ENCODE measurements at places on chromosomes 16 and 17.

DNA sequence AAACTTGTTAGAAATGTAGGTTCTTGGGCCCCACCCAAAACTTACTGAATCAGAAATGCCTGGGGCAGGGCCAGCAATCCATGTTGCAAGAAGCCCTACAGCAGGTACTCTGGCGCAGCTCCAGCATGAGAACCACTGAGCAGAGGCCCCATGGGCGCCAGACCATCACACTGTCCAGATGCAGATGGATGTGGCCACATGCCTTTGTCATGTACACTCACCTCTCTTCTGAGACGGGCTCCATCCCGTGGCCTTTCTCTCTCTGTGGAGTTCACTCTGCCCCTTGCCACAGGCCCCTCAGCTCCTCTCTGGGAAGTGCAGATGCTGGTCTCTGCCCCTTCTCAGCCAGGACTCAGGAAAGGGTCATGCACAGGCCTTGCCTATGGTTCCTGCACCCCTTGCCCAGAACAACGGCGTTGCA lies 2.3 kb upstream of the CCNF start:
- DNase-seq = no peak

- no peak for DNase-seq
These were observed 2.3 kb upstream of the UBTF start for GRCh38 chr17:44221862-44222111.

GRCh38 chr17:12627177-12627629 lies 38.5 kb upstream of the MYOCD start:
- DNase-seq = no peak

DNA sequence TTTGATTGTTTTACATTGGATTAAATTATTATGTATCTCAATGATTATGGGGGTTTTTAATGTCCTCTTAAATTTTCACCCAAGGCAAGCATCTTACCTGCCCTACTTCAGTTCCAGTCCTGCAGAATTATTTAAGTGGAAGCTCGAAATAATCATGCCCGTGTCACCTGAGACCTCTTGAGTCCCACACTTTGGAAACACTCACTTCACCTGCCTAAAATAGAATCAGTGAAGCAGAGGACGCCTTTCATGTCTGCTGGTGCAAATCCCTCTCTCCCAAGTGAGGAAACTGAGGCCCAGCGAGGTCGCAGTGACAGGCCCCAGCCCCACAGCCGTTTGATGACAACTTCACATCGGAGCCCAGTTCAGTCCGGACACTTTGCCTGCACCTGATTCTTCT lies 284.6 kb downstream of the C16orf95 start:
- no peak for DNase-seq

DNA sequence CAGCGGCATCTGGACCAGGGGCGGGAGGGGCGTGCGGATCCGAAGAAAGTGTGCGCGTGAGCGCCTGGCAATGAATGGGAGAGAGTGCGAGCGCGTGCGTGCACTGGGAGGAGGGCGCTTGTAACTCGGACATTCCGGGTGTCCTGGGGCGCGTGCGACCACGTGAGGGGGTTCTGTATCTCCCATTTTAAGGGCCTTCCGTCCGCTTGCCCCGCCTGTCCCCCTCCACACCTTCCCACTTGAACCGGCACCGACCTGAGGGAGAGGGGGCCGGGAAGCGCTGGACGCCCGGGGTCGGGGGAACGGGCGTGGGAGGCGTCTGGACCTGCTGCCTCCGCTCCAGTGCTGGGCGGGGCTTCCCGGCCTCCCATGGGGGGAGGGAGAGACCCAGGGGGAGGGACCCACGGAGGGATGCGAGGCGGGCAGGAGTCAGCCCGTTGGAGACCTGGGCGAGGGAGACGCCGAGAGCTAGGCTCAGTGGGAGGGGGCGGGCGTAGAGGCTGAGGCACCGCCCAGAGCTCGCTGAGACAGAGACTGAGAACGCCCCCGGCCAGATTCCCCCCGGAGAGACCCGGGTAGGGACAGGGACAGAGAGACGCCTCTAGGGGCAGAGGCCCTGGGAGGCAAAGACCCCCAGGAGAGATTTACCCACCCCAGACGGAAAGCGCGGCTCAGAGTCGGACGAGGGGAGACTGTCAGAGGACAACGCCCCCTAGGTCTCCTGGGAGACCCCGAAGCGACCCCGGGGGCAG lies at the start of gene KREMEN2:
TSS of gene KREMEN2 (plus strand) at position 553 of the 752 bp plus-strand sequence. CDS start 246 bp downstream, outside the sequence.
- DNase-seq = peak; percentile 82

DNA sequence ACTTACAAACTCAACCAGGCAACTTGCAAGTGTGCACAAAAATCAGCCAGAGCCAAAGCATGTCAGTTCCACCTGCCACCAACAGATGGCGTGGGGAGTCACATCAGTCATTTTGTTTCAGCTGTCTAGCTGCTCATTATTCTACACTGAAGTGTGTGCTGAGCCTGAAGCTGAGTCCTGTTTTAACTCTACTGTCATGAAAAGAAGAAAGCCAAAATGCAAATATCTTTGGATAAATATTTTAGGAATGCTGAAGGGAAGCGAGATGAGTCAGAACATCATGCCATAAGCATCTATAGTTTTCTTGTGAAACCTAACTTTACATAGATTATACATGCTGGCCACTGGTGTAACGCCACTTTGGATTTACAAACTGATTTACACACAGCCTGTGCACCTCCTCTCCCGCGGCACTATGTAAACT lies 172.6 kb downstream of the CDK5R1 start:
- DNase-seq = peak; percentile 36

- DNase-seq = peak; percentile 57
These were observed at the start of gene ITPRIPL2 for GRCh38 chr16:19113577-19114358. ITPRIPL2 (plus strand) TSS chr16:19113964; CDS start chr16:19114462, 498 bp downstream.

- no peak for DNase-seq
These were observed 46.6 kb downstream of the MPRIP start for GRCh38 chr17:17088541-17089525.

GRCh38 chr17:79042421-79043190 lies 18.6 kb downstream of the C1QTNF1 start:
- DNase-seq = peak; percentile 58

GRCh38 chr17:62109378-62109902 lies 44.4 kb upstream of the MED13 start:
- DNase-seq = peak; percentile 93

GRCh38 chr17:17819561-17819995 lies 17.2 kb downstream of the SREBF1 start:
- DNase-seq = no peak

DNA sequence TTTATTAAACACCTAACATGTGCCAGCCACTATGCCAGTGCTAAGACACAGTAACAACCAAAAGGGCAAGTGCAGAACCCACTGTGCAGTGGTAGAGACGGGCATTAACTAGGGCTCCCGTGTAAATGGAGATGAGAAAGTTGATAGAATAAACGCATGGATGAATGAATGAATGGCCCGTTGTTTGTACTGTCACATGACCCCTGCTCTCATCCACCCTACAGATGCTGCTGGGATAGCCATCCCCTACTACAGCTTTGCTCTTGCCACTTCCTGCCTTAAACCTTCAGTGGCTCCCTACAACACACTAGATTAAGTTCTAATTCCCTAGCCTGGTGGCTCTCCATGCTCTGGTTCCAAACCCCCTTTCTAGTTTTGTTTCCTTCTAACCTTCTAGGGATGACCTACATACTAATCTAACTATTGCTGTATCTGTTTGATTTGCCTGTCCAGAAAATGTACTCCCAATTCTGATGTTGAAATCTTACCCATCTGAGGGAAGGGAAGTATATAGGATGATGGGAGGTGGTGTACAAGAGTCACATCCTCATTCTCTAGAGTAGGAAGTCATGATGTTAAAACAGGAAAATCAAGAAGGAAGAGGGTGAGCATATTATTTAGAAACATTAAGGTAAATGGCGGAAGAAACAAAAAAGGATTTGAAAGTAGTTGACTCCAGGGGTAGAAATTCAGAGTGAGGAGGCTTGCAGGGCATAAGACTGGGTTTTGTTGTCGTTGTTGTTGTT lies 11.4 kb upstream of the TNRC6C start:
- DNase-seq = no peak

DNA sequence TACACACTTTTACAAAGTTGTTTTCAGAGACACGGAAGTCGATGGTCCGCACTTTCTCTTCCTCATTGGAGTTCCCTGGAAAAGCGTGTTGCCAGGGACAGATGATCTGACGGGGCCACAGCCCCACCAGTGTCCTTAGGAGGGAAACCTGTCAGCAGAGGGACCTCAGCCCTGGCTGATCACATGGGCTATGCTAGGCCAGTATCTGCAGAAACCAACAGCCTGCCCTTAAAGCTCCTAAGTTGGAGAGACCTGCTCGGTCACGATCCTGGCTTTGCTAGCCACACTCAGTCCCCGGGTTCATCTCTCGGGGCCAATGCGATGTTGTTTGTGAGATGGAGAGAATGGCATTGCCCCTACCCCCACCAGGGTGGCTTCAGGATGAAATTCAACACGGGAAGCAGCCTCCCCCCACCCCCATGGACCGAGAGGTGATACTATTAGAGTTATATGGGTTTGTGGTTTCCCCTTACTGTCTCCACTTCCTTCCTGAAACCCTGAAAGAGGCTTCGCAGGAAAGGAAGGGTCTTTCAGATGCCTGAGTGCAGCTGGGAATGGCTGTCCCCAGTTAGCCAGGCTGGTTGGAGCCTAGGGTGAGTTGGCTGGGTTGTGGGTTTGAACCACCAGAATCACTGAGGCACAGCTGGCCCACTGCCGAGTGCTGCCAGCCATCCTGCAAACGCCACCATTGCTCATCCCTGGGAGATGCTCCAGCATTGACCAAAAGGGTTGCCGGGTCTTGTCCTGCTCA lies 16.6 kb downstream of the RMI2 start:
- no peak for DNase-seq

- no peak for DNase-seq
These were observed 8.6 kb downstream of the C16orf96 start for GRCh38 chr16:4564661-4565267.

- DNase-seq = no peak
These were observed 267.1 kb downstream of the BCAS3 start for GRCh38 chr17:60944751-60945150.

DNA sequence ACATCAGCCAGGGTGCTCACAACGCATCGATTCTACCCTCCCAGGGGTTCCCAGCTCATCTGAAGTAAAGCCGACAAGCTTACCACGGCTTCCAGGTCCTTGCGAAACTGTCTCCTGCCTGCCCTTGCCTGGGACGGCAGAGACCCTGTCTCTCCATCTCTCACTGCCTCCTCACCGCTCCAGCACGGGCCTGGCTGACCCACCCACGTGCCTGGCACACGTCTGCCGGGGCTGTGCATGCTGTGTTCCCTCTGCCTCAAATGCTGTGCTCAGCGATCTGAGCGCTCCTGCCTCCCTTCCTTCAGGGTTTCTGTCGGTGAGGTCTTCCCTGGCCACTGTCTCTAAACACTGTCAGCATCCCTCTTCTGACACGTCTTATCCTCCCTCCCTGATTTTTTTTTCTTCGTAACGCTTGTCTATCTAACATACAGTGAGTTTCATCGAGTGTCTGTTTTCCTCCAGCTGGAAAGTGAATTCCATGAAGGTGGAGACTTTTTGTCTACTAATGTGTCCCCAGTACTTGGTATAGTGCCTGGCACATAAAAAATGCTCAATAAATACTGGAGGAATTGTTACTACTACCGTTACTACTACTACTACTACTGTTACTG lies 208.4 kb downstream of the IRF8 start:
- DNase-seq = no peak

- DNase-seq = peak; percentile 77
These were observed 28.0 kb downstream of the MRM1 start for GRCh38 chr17:36629252-36629847.

GRCh38 chr17:32345951-32346600 lies 3.9 kb upstream of the ZNF207 start:
- no peak for DNase-seq

DNA sequence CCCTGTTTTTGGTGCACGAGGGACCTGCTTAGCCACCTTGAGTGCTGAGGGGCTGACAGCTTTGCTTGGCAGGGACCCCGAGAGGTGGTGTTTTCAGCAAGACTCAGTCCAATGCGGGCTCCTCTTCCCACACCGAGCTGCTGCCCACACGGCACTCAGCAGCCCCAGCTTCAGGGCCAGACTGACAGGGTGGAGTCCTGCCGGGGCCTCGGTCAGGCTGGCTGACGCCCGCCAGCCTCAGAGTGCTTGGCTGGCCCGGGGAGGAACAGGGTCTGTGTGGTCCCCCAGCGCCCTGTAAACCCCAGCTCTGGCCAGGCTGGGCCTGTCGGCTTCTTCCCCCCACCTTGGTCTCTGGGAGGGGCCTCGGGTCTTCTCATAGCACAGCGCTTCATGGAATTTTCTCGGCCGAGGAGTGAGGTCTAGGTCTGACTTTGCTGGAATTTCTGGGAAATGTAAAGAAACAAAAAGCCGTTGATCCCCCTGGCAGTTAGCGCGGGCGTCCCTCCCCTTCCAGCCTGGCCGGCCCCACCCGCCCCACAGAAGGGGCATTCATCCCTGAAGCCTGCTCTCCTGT lies 2.6 kb downstream of the SOX8 start:
- DNase-seq = no peak

- DNase-seq = no peak
These were observed at the start of gene ARHGDIA for GRCh38 chr17:81870981-81871386. ARHGDIA (minus strand) TSS chr17:81871337; CDS start chr17:81869930, 1,407 bp downstream.

GRCh38 chr16:4455081-4455480 lies 19.3 kb downstream of the NMRAL1 start:
- DNase-seq = no peak

GRCh38 chr17:7466639-7467341 lies 12.6 kb downstream of the ZBTB4 start:
- DNase-seq = no peak

GRCh38 chr17:81405411-81405872 lies 10.2 kb downstream of the BAHCC1 start:
- DNase-seq = no peak

DNA sequence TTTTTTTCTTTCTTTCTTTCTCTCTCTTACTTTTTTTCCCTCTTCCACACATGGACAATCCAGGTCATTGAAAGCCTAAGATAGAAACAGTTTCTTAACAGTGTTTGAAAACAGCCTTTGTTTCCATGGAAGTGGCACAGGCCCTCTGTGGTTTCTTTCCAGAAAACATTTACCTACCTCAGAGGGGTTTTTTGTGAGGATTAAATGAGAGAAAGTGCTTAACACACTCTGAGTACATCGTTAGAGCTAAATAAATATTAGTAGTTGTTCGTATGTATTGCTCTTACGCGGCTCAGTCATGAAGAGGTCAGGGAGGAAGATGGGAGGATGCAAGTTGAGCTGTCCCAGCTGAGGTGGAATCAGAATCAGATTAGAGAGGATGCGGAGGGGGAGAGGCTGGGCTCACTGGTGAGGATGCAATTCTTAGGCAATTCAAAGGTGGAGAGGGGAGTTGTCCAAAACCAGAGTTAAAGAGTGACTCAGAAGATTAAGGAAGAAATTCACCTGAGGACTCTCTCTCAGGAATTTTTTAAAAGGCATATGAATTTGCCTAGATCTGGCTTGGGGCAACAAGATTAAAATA lies 345.4 kb downstream of the PMP22 start:
- DNase-seq = no peak

GRCh38 chr17:45312477-45313420 lies 4.1 kb downstream of the MAP3K14 start:
- no peak for DNase-seq

- no peak for DNase-seq
These were observed 278.3 kb upstream of the CCL2 start for GRCh38 chr17:33976831-33977230.

DNA sequence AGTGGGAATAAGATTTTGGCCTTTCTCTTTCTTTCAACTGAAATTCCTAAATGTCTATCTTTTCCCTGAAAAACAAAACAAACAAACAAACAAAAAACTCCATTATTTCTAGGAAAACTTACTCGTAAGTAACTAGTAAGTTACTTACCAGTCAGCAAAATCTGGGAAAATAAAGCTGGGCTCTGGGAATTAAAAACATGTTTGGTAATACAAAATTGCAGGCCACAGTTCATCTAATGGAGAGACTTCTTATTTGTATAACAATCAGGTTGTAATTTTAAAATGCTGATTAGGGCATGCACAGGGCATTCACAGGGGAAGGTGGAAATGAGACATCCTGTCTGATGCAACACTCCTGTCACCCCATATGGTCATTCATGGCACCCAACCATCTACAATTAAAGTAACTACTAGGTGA lies 3.8 kb upstream of the WIPI1 start:
- DNase-seq = no peak
